ENCODE measurements at places on chromosomes 5 and 9.

- no peak for DNase-seq
Measured at GRCh38 chr9:113621309-113621791, 157.8 kb downstream of the RGS3 start.

DNA sequence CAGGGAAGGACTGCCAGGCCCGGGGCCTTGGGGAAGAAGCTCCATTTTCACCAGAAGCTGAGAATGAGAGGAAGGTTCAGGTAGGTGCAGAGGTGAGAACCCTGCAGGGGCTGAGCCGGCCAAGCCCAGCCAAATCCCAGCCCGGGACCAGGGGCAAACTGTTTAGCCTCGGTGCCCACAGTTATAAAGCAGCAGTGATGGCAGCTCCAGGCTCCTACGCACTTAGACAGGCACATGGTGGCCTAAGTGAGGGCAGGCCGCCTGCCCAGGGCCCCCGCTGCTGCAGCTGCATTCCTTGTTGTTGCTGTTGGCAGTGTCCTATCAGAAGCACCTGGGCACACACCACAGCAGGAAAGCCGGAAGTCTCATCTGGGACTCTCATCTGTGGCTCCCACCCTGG, 159.9 kb upstream of the FOXD4L5 start:
- no peak for DNase-seq

DNA sequence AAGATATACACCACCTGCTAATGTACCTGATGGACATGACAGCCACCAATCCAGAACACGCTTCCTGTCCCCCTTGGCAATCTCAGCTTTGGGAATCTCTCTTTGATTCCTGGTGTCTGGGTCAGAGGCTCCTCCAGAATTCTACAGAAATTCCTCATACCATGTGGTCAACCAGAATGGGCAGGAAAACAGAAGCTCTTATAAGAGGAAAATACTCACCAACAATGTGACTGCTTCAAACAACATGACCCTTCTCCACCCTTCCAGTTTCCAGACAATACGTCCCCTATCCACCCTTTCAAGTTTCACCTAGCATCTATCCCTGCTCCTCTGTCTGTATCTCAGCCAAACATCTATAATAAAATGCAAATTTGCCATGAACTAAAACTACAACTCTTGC, 247.2 kb downstream of the DENND1A start:
- DNase-seq = no peak

- no peak for DNase-seq
Measured at GRCh38 chr9:5665059-5665458, 36.2 kb downstream of the RIC1 start.

DNA sequence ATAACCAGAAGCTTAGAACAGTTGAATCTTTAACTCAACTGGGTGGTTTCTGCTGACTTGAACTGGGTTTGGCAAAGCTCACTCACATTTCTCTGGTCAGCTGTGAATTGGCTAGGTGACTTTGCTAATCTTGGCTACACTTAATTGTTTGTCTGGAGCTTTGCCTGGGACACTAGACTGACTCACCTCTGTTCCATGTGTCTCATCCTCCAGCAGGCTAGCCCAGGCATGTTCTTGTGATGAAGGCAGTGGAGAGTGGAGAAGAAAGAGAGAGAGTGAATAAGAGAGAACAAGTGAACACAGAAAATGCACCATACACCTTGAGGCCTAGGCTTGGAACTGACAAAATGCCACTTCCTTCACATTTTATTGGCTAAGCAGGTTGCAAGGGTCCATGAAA, 32.6 kb downstream of the SPATA31D1 start:
- no peak for DNase-seq

DNA sequence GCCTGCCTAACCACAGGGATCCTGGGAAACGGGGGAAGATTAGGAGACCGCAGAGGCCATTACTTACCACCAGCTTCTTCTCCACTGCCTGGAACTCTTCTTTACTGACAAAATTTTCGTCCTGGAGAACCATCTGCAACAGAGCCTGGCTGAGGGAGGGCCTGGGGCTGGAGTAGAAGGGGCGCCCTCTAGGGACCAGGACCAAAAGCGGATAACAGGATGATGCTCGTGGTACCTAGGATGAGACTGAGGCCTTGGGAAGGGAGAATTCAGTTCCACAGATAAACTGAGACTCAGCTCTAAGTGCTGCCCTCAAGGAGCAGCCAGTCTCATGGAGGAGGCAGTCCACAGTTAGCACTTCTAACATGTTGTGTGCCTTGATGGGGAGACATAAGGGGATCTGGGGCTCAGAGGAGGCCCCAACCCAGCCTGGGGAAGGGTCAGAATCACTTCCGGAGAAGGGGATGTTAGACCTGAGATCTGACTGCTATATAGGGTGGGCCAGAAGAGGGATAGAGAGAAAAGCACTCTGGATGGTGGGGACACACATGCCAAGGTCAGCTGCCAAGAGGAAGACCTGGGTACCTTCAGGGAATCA, 1.2 kb downstream of the SPATA24 start:
- DNase-seq = no peak

DNA sequence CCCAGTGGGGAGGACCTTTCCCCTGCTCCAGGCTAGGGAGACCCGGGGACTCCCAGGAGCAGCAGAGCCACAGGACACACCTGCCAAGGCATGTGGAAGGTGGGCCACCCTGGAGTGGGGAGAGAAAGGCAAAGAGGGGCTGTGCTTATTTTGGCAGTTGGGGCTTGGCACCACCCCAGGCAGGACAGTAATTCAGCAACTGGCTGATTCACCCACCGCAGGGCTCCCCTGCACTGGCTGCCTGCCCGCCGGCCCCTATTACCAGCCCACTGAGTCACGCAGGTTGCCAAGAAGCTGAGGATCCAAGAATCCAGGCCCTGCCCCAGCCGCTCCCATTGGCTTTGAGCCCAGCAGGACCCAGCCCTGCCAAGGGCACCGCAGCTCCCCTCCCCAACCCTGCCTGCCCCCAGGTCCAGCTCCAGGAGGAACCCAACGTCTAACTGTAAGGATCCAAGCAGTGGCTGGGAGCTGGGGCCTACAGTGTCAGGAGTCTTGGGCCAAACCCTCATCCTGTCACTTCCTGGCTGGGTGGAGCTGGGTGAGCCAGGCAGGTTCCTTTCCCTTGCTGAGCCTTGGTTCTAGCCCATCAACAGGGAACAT, 14.2 kb upstream of the RALGDS start:
- DNase-seq = no peak

Measured in stimulated activated CD8-positive, alpha-beta memory T cell treated with anti-CD3 and anti-CD28 coated beads, Interleukin-4, amount 100 ng/mL, for 4 hours (primary cell).